Endothelial cell (in vitro differentiated cells): ENCODE measurements at places on chromosomes 3 and 15.

GRCh38 chr15:61339516-61339915 lies 110.4 kb upstream of the RORA start:
- no peaks in the 10 kb centered on the region for H3K27me3 ChIP-seq
- peaks cover 16% of the 10 kb centered on the region for H3K4me1 ChIP-seq
- H3K27ac ChIP-seq = no peak overlapping the region
- no peak overlapping the region for H3K4me3 ChIP-seq

DNA sequence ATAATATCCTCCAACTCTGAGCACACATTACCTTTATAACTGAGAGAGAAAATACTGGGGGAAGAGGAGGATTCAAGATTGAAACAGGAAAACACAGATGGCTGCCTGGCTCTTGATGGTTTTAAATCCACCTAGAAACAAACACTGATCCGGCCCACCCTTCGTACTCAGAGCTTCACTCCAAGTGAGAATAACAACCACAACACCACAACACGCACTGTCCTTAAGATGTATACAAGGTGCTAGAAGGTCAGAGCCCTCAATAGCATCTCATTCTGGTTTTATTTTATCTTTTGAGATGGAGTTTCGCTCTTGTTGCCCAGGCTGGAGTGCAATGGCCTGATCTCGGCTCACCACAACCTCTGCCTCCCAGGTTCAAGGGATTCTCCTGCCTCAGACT lies 9.9 kb downstream of the IP6K2 start:
- H3K27me3 ChIP-seq = peaks cover 1% of the 10 kb centered on the region
- peaks cover 24% of the 10 kb centered on the region for H3K4me1 ChIP-seq
- DNase-seq = no peak
- peaks cover 11% of the 10 kb centered on the region for H3K36me3 ChIP-seq
- H3K4me3 ChIP-seq = no peak overlapping the region

GRCh38 chr3:79587150-79587549 lies 180.6 kb downstream of the ROBO1 start:
- no peaks in the 10 kb centered on the region for H3K36me3 ChIP-seq
- no peak overlapping the region for H3K27ac ChIP-seq
- H3K4me1 ChIP-seq = no peaks in the 10 kb centered on the region
- DNase-seq = no peak

GRCh38 chr3:140117096-140117526 lies 182.1 kb downstream of the CLSTN2 start:
- no peaks in the 10 kb centered on the region for H3K36me3 ChIP-seq
- H3K27ac ChIP-seq = no peak overlapping the region
- peaks cover 4% of the 10 kb centered on the region for H3K27me3 ChIP-seq
